Activated CD4-positive, alpha-beta memory T cell treated with anti-CD3 and anti-CD28 coated beads, Interleukin-2, amount 10 ng/mL, durations not matched to agents 7 days and 5 days (primary cell): ENCODE measurements at places on chromosomes 4 and X.

DNA sequence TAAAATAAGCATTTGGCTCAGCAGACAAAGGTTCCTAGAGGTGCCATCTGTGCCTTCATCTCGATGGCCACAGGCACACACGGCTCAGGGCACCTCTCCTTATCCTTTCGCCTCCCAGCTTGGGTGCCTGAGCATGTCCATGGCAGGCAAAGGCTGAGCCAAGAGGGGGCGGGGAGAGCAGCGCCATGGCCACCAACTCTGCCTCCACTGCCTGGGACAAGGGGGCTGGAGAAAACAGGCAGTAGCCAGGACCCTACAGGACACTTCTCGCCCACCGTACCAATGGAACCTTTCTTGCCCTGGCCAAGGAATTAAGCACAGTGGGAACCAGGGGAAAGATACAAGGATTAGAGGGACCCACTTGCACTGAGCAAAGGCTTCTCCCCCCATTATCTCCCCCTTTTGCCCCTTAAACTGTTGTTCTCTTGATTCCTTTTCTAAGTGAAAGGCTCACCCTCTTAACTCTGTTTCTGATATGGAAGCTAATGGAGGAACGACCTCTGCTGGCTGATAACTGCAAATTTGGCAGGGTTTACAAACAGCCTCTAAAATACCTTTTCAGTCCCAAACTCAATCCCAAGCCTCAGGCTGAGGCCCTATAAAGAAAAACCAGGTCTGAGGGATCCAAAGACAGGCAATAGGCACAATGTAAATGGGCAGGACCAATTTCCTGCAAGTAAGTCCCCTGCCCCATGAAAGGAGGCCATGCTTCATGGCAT, 335.2 kb downstream of the ADAM29 start:
- DNase-seq: no peak

- no peak for DNase-seq
These were observed 1157.3 kb downstream of the PCDH7 start for GRCh38 chr4:31877429-31877828.

- no peak for DNase-seq
These were observed at the start of gene FAT1 for GRCh38 chr4:186723292-186724057. TSS of gene FAT1 (minus strand) at chr4:186723856. CDS start at chr4:186709827, 14,029 bp downstream.

DNA sequence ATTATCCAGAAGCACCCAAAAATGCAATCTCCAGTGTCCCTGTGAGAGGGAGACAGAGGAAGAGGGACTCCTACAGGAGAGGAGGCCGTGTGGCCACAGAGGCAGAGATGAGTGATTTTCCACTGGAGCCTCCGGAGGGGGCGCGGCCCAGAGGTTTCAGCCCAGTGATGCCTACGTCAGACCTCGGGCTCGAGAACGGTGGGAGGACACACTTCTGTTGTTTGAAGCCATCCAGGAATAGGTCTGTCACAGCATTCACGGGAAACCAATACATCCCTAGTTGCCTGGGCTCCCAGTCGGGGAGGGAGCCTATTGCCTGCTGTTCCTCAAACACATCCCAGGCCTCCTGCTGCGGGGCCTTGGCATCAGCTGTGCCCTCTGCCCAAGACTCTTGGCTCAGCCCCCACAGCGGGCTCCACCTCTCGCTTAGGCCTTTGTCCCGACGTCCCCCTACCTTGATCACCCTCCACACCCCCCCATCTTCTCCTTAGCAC, 39.2 kb upstream of the HMX1 start:
- peak; percentile 6 for DNase-seq

DNA sequence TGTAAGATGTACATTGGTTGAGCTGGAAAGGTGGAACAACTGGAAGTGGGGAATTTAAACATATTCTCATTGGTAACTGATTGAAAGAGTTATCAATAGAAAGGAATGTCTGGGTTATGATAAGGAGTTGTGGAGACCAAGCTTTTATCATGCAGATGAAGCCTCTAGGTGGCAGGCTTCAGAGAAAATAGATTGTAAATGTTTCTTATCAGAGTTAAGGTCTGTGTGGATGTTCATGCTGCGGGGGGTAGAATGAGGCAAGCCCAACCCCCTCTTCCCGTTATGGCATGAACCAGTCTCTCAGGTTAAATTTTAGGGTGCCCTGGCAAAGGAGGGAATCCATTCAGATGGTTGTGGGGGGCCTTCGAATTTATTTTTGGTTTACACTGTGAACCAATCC, 16.0 kb downstream of the ARSD start:
- no peak for DNase-seq

GRCh38 chr4:147785129-147785528, 53.2 kb downstream of the ARHGAP10 start:
- DNase-seq: no peak

GRCh38 chrX:65706041-65706828, 38.8 kb downstream of the MSN start:
- DNase-seq: peak; percentile 41

- DNase-seq: no peak
These were observed 34.1 kb downstream of the DCHS2 start for GRCh38 chr4:154457471-154457870.

DNA sequence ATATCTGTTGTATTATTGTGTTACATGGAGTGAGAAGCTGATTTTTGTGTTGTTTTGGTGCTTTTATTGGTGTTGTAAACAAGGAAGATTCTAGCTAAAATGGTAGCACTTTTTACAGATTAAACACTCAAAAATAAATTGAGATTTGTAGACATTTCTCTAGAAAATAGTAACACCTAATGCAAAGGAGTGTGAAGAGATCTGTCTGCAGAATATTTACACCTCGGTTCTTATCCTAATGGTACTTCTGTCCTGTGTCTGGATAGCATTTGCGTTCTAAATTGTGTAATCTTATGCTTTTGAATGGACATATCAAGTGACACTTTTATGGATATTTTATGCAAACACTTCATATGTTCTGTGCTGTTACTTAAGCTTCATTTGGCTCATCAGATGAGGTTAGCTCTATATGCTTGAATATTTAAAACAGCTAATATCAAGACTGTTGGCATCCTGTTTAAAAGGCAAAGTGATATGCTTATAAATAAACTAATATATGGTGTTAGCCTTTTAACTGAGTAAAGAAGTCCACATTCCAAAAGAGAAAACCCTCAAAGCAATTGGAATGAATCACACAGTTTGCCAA, 6.0 kb downstream of the PCDH7 start:
- no peak for DNase-seq

GRCh38 chr4:113452868-113453620, 308.5 kb downstream of the CAMK2D start:
- DNase-seq: no peak

DNA sequence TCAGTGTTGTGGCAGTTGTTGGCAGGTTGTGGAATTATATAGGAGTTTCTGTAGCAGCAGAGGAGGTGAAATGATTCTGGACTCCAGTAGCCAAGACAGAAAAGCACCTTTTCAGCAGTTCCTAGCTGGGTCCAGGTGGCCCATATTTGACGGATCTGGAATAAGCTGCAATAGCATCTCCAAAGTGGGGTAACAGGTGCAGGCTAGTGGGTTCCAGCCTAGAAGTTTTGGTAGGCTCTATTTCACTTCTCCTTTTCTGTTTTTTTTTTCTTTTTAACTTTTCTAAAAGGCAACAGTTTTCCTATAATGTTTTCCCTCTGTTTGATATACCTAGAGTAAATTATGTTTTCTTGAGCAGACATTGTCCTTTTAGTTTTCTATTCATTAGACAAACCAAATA, 392.5 kb downstream of the C4orf33 start:
- DNase-seq: no peak
